ENCODE measurements at places on chromosomes 3 and 15.
A peak's percentile ranks its signal among the peaks of the same experiment; 100 is the strongest.

- DNase-seq = no peak
Measured at GRCh38 chr15:81294516-81294880, 29.4 kb downstream of the STARD5 start.

GRCh38 chr15:77354063-77354462 lies 65.8 kb downstream of the PEAK1 start:
- no peak for DNase-seq

DNA sequence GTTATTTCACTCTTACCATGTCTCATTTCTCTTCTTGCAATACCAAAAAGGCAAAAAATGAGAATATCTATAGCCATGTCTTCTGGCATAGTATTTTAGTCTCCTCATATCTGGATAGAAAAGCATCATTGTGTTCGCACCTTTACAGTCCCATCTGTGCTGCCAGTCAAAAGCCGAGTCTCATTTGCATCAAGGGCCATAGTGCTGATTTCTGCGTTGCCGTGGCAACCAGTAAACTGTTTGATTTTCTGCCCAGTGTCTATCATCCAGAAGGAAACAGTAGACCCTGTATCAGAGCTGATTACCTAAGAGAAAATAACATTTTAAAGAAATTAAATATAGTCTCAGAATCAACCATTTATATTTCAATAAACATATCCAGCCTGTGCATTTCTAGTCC lies 86.1 kb upstream of the SERPINI2 start:
- DNase-seq = no peak

GRCh38 chr3:109806929-109807328 lies 469.6 kb upstream of the DPPA4 start:
- DNase-seq = no peak

- DNase-seq = no peak
Measured at GRCh38 chr3:71160785-71161546, 422.6 kb downstream of the FOXP1 start.

DNA sequence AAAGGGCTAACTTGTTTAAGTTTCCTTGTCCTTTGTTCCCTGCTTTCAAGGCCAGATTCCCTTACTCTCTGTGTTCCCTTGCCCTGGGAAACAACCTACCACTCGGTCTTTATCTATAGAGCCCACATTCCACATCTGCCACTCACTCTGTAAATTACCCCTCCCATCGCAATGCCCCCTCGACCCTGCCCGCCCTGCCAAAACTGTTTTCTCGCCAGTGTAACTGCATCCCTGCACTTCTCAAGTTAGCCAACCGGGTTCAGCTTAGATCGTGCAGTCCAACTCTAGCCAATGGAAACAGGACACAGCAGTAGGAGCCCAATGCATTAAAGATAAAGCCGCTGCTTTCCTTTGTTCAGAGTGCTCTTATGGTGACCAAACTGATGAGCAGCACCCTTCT lies 263.6 kb downstream of the TBL1XR1 start:
- DNase-seq = no peak

GRCh38 chr3:152823781-152824180 lies 11.2 kb upstream of the P2RY1 start:
- no peak for DNase-seq

DNA sequence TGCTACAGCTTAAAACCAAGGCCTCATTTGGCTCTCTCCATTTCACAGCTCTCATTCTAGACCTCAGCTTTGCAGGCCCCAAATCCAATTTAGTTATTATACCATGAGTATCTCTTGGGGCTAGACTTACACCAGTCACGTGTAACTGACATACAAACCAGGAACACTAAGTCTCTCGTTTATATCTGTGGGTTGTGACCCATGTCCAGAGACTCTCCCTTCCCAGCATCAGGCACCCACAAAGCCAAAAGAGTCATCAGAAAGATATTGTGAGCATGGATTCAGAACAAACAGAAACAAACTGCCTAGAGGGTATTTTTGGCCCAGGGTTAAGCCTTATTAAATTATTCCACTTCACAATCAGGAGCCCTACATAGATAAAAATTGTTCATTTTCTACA lies 5.6 kb upstream of the CCDC13 start:
- DNase-seq = no peak

GRCh38 chr3:45544024-45544716 lies 50.4 kb upstream of the LIMD1 start:
- no peak for DNase-seq

GRCh38 chr3:142625153-142625440 lies 28.9 kb downstream of the PLS1 start:
- DNase-seq = no peak

- peak; percentile 17 for DNase-seq
Measured at GRCh38 chr3:52001443-52001974, 5.8 kb upstream of the RPL29 start.

DNA sequence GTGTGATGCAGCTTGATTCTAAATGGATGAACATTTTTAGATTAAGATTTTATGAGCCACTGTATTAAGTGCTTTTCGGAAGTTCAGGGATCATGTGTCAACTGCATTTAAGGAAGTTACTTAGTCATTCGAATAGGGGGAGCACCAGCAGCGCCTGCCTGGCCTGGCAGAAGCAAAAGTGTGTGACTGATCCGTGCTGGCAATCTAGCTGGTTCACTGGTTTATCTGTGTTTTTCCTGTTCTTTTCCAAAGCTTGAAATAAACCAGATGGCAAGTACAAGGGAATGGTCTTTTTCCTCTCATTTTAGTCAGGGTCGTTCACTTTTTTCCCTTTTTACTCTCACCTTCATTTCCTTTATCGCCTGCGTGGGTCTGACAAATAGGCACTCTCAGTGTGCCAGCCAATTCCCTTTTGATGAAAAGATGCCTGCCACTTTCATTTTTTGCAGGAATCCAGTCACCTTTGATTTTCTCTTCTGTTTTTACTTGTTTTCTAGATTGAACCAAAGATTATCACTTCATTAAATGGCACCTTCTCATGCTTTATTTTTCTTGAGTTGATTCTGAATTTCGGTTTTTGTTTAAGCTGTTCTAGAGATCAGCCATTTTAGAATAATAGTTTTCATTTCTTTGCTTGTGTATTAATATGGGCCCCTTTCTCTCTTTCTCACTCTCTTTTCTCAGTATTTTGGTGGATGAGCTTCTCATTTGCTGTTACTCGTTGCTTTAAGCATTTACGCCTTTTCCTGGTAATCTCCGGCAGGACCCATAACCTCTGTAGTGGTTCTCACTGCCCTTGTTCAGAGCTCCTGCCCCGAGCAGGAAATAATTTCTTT lies 2.8 kb downstream of the ABHD2 start:
- DNase-seq = no peak

DNA sequence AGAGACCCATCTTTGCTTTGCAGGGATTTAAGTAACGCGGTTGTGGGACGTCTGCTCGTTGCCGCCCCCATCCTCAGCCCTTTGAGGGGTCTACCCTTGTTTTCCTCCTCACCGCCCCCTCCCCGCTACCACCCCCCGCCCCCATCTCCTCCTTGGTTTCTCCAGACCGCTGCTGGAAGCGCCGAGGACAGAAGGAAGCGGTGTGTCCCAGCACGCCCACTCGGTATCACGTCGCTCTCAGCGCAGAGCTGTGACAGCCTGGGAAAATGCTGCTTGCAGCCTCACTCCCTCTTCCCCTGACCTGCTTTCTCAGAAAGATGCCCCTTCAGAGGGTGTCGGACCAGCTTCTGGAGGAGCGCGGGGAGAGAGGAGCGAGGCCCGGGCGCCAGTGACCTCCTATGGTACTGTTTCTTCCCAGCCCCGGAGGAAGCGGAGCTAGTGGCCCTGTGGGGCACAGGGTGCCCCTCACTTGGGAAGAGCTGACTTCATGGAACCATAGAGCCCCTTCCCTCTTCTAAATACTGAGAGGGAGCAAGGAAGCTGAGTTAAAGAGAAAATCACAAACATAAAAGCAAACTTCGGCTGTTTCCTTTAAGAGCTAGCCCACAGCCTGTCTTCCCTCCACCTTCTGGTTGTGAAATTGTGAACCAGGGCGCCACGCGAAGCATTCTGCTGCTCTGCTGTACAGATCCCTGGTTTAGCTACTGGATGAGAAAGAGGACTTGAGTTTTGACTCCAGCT lies 698 bp downstream of the IL1RAP start:
- no peak for DNase-seq

DNA sequence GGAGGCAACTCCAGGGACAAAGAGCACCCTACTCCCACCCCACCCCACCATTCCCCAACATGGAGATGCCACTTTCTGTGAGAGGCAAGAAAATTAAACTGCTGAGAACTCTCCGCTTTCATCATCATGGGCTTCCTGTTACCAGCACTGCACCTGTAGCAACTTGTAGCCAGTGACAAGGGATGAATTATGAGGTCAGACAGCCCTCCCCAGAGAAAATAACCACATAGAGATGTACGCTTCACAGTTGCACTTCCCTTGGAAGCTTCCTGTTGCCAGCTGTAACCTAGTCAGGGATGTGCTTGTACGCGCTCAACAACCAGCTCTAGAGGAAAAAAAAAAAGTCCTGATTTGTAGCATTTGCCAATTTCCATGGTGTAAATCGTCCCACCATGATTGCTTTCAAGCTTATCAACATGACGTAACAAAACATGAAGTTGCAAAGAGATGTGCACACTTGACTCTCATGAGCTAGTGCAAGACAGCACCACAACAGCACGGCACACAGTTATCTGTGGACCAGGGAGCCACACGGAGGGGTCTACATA lies 145.4 kb downstream of the RAB11A start:
- no peak for DNase-seq

- peak; percentile 79 for DNase-seq
Measured at GRCh38 chr15:38555686-38556334, 8.8 kb downstream of the RASGRP1 start.

GRCh38 chr15:61227950-61228936 lies 859 bp downstream of the RORA start:
- no peak for DNase-seq

GRCh38 chr15:89728254-89728653 lies 22.8 kb downstream of the MESP1 start:
- no peak for DNase-seq

DNA sequence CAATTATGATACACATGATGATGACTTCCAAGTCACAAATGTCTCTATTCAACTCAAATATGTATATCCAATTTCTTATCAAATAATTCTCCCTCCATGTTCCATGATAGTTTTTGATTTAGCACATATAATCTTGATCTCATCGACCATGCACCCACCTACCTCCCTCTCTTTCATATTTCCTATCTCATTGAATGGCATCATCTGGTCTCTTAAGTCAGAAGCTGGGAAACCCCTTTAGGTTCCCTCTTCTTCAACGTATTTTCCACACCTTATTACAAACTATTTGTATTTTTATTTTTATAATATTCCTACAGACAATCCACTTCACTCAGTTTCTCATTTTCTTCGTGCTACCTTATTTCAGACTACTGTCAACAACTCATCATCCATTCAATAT lies 56.9 kb upstream of the DPH6 start:
- DNase-seq = no peak

GRCh38 chr3:102161384-102162006 lies 273.3 kb upstream of the ZPLD1 start:
- DNase-seq = no peak

DNA sequence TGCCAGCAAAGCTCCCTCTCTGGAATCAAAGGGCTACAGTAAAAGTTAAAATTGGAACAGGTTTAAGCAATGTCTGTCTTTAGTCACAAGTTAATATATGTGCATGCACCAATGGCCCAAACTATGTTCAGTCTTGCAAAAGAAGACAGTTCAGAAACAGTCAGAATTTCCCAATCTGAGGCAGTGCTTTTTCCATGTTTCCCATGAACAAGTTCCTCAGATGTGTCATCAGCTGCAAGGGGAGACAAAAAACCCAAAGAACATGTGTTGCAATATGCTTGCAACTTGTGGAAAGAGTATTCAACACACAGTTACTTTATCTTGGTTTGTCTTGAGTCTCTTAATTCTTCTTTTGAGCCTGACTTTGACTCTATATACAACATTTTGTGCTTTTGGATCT lies 148.4 kb downstream of the USP13 start:
- DNase-seq = no peak

GRCh38 chr15:77567202-77567601 lies 65.5 kb downstream of the LINGO1 start:
- no peak for DNase-seq

DNA sequence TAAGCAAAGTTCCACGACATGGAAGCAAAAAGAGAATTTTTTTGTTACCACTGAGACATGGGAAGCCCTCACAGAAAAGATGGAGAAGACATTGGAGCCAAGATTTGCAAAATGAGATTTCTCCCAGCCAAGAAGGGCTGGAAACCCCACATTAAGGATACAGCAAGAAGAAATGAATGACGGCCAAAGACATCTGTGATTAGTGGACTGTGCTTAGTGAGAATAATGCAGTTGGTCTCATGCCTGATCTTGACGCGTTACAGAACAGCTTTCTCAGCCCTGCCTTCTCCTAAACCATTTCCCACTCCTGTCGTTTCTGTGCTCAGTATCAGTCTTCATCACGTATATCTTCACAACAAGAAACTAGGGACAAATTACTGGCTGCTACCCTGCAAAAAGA lies 45.8 kb upstream of the ARRDC4 start:
- DNase-seq = no peak

GRCh38 chr3:138197058-138197457 lies 10.0 kb downstream of the ARMC8 start:
- DNase-seq = no peak

Measured in NCI-H1694 treated with DMSO at 0.1 percent for 48 hours (cell line).